AML-193 (cell line): ENCODE measurements at places on chromosomes 3 and 15.

GRCh38 chr3:23201154-23201838 lies 1.8 kb upstream of the UBE2E2 start:
- DNase-seq, result no peak

GRCh38 chr3:20376665-20377217 lies 190.7 kb upstream of the SGO1 start:
- no peak for DNase-seq

DNA sequence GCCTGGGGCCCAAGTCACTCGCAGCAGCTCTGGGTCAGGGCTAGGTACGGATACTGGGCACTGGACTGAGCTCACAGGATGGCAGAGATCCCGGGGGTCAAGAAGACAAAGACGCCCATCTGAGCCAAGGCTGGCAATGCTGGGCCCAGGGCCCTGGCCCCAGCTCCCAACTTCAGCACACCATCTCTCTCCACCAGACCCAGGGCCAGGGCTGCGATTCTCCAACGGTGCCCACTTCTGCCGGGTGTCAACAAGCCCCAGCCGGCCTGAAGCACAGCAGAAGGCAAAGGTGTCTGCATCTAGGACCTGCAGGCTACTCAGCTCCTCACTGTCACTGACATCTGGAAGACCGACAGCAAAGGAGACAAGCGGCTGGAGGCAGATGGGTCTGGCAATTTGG lies 8.6 kb downstream of the WDR73 start:
- no peak for DNase-seq

DNA sequence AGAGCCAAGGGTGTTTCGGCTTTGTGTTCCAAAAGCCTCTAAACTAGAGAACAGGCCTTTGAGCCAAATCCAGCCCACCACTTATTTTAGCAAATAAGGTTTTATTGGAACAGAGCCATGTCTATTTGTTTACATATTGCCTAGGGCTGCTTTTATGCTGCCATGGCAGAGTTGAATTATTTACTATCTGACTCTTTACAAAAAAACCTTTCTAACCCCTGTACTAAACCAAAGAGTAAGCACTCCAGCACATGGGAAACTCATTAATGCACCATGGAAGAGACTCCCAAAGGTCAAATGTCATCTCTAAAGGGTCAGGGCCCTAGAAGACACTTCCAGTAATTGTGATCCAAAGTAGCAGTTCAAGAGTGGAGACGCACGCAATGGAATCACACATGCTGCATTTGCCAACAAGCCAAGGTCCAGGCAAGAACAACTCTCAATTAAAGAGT lies 22.3 kb downstream of the OSBPL10 start:
- DNase-seq, result no peak

- no peak for DNase-seq
These were observed 22.0 kb downstream of the STARD5 start for GRCh38 chr15:81301815-81302399.

DNA sequence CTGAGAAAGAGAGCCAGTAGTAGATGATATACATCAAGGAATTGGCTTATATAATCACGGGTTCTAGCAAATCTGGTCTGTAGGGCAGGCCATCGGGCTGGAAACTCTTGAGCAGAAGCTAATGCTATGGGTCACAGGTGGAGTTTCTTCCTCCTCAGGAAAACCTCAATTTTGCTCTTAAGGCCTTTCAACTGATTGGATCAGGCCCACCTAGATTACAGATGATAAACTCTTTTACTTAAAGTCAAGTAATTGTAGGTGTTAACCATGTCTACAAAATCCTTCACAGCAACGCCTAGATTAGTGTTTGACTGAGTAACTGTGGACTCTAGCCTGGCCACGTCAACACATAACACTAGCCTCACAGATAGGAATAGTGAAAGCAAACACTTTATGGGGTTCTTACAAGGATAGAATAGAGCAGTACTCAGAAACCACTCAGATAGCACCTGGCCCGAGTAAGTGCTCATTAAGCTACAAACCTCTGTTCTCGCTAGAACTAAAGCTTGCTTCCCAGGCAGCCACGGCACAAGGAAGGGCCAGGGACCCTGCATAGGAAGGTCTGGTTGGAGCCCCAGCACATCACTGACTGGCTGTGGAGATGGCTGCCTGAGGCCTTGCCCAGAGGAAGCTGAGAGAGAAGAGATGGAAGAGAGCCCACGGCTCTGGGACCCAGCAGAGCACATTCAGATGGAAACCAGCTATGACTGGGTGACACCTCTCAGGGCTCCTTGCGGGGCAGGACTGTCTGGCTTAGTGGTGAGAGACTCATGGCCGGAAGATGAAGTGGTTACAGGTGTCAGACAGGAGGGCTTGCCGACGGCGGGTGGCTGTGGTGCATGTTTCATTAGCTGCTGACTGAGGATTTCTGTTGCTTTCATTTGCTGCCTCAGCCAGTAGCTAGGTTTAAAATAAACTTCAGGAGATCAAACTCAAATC lies 202.5 kb upstream of the TLE3 start:
- DNase-seq, result no peak

- no peak for DNase-seq
These were observed 12.3 kb upstream of the BDH1 start for GRCh38 chr3:197567904-197568681.

DNA sequence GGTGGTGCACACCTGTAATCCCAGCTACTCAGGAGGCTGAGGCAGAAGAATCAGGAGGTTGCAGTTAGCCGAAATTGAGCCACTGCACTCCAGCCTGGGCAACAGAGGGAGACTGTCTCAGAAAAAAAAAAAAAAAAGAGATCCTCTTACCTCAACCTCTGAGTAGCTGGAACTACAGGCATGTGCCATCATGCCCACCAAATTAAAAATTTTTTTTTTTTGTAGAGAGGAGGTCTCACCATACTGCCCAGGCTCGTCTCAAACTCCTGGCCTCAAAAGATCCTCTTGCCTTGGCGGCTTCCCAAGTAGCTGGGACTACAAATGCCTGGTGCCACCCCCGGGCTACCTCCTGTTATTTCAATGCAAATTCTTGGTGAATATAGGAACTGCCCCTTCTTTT lies 1.5 kb downstream of the UMPS start:
- no peak for DNase-seq

GRCh38 chr3:37266809-37267208 lies 92.4 kb upstream of the LRRFIP2 start:
- no peak for DNase-seq

GRCh38 chr3:189961522-189962161 lies 159.1 kb downstream of the P3H2 start:
- DNase-seq, result peak; percentile 82

DNA sequence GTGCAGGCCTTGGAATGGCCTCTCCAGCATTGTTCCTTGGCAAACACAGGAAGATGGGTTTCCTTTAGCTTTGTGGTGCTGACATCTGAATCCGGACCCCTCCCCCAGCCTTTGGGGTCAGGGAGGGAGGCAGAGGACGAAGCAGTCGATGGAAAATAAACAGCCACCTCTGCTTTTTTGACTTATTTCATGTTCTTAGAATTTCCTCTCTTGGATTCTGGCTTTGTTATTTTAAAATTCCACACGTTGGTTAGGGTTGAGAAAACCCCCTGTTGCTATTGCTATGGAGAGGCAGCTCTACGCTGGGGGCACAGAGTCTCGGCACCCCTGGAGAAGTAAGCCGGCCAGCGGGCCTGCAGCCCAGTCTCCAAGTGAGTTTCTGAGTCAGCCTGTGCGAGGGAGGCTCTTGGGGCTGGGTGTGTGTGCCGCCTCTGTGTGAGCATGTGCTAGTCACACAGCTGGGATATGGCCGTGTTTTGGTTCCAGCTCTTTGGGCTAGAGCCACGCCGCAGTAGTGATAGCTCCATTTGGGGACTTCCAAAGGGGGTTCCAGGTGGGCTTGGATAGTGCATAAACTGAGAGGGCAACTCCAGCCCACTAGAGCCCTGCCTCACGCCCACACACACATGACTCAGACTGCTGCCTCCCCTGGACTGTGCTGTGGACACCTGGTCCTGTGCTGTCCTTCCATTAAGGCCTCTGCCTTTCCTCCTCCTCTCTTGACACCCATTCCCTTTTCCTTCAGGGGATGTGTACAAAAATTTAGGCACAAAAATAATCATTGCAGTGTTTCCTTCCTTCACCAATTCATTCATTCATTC lies 58.8 kb downstream of the AMOTL2 start:
- no peak for DNase-seq

DNA sequence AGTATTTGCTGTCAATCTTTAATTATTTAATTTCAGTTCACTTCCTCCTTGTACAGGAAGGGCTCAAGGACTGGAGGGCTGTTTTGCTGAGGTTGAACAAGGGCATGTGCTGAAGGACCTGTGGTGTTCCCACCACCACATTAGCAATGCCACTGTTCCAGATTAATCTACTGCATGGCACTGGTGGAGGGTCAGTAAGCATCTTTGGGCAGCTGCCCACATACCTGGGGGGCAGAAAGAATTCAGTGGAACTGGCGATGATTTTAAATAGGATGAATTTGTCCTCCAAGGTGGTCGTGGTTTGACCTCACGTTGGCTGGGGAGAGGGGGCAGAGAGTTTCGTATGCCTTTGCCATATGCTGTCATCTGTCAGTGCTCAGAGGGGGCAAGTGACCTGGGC lies 244.8 kb downstream of the TLE3 start:
- no peak for DNase-seq

DNA sequence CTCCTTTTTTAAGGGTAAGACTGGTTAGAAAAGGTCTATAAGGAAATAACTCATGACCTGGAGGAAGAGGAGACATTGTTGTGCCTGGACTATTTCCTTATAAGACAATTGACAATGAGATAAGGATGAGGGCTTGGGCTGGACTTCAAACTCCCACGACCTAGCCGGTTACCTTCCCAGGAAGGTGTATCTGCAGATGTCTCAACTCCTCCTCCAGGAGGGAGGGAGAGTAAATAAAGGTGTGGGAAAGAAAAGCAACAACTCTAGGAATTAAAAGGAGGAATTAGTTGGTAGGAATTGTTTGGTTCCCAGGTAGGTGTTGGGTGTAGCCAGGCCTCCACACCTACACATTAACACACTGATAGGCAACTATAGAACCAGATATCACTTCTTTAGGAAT lies 97.8 kb upstream of the TBL1XR1 start:
- DNase-seq, result no peak

DNA sequence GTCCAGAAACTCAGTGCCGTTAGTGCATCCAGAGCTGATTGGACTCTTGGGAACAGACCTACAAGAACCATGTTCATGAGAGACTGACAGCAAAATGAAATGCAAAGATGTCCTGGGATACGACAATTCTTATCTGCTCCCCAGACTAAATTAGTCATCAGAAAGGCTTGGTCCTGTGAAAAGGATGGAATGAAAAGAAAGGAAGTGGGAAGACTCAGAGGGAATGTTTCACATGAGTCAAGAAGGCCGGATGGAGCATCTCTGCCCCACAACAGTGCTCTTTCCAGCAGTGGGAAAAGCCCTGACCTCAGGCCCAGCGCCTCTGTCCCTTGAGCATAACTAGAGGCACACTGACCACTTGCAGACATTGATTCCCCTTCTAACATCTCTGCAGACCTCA lies 39.3 kb upstream of the UACA start:
- no peak for DNase-seq

- no peak for DNase-seq
These were observed 300.2 kb upstream of the RBMS3 start for GRCh38 chr3:28980631-28981030.
